ENCODE measurements at places on chromosomes 1 and 21.
A peak's percentile ranks its signal among the peaks of the same experiment; 100 is the strongest.

DNA sequence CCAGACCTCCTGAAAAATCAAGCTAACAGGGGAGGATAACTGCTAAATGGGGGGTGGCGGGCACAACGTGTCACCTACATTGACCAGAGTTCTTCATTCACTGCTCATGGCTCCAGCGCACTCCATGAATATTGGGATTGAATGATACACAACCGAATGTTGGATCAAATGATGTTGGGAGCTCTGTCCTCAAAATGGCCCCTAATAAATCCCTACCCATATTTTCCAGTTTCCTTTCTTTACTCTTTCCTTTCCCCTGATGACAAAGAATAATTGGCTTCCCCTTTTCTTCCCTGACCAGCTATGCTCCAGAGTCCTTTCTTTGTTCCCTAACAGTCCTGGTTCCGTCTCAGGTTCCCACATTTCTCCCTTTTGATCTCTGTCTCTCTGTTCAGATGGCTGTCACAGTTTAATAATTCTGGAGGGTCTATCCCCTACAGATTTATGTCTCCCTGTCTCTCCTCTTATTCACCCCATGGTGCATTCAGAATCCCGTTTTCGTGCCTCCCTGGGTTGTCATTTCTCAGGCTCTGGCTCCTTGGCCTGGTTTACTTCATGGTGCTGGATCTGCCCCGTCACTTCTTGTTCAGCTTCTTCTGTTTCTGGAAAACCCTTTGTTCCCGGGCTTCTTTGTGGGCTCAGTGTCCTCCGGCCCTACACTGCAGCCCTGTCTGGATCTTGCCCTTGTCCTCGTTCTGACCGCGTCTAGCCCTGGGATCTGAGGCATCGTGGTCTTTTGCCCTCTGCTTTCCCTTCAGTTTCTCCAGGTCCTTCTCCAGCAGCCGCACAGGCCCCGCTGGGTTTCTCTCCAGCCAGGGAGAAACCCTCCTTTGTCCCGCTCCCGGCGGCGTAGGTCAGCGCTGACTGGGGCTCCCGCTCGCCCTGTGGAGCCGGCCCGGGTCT, 78.3 kb downstream of the NDUFS5 start:
- peak overlapping the region; percentile 0 for H3K4me3 ChIP-seq
- H3K27ac ChIP-seq, result no peak overlapping the region
- peaks cover 3% of the 10 kb centered on the region for H3K36me3 ChIP-seq
- H3K27me3 ChIP-seq, result no peaks in the 10 kb centered on the region

DNA sequence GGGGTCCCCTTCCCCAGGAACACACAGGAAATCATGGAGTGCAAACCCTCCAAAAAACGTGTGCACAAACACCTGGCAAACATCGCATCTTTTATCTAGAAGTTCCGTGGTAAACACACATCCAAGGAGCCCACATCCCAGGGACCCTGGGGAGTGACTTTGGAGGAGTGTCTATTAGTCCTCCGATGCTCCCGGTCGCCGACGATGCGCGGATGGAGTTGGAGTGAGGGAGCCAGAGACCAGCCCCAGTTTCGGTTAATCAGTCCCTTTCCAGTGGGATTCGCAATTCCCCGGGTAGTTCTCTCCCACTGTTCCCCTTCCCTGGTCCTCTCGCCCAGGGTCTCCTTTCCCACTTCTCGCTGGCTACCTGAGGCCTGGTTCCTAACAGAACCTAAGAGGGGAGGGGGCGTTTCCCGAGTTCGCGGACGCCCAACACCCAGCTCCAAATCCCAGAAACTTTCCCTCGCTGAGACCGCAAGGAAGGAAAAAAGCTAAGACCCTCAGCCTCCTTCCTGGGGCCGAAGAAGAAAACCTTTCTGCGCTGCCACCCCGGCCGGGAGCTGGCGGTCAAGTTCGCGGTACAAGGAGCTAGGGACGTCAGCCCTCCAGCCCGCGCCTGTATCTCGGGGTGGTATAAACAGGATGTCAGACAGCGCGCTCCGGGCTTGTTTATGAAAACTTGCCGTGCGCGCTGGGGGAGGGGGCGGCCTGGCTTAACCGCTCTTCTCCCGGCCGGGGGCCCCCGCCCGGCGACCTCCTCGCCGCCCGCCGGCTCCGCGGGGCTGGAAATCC, 787 bp downstream of the JAK1 start:
- H3K27me3 ChIP-seq, result no peaks in the 10 kb centered on the region
- H3K27ac ChIP-seq, result peak overlapping the region; percentile 91
- peak; percentile 84 for DNase-seq
- H3K4me1 ChIP-seq, result peaks cover 58% of the 10 kb centered on the region

- H3K36me3 ChIP-seq, result peaks cover 12% of the 10 kb centered on the region
- H3K27me3 ChIP-seq, result peaks cover 36% of the 10 kb centered on the region
- no peak overlapping the region for H3K4me3 ChIP-seq
- H3K4me1 ChIP-seq, result peaks cover 14% of the 10 kb centered on the region
These were observed 3.7 kb upstream of the TRIM62 start for GRCh38 chr1:33185541-33185940.

- H3K27me3 ChIP-seq, result no peaks in the 10 kb centered on the region
- no peak overlapping the region for H3K4me3 ChIP-seq
- no peaks in the 10 kb centered on the region for H3K4me1 ChIP-seq
- no peak overlapping the region for H3K27ac ChIP-seq
- no peak for DNase-seq
- H3K36me3 ChIP-seq, result no peaks in the 10 kb centered on the region
These were observed 106.3 kb downstream of the KCNT2 start for GRCh38 chr1:196501760-196502428.

GRCh38 chr1:163029901-163030300, 39.3 kb upstream of the RGS4 start:
- no peaks in the 10 kb centered on the region for H3K4me1 ChIP-seq
- no peaks in the 10 kb centered on the region for H3K36me3 ChIP-seq
- peaks cover 19% of the 10 kb centered on the region for H3K27me3 ChIP-seq
- no peak overlapping the region for H3K27ac ChIP-seq
- H3K4me3 ChIP-seq, result no peak overlapping the region

DNA sequence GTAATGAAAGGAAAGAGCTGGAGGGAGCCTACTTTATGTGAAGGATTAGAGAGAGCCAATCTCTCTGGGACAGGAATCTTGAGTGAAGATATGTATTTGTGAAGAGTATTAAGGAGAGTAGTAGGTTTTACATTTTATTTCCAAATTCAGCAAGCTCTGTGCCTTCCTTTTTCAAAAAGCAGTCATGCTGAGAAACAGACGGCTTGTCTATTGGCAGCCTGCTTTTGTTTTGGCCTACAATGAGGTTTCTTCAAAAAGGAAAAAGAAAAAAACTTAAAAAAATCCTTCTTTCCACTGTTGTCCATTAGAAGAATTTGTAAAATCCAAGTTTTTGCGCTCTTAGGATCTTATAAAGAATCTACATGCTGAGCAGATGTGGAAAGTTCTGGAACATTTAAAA, 103.6 kb upstream of the PTGFR start:
- H3K4me3 ChIP-seq, result no peak overlapping the region
- DNase-seq, result no peak
- no peaks in the 10 kb centered on the region for H3K4me1 ChIP-seq
- no peaks in the 10 kb centered on the region for H3K27me3 ChIP-seq
- no peaks in the 10 kb centered on the region for H3K36me3 ChIP-seq

- no peaks in the 10 kb centered on the region for H3K4me1 ChIP-seq
- no peak overlapping the region for H3K4me3 ChIP-seq
- H3K27ac ChIP-seq, result no peak overlapping the region
- H3K36me3 ChIP-seq, result no peaks in the 10 kb centered on the region
These were observed 91.3 kb downstream of the RPE65 start for GRCh38 chr1:68358439-68358838.

Data from effector memory CD8-positive, alpha-beta T cell (primary cell).